ENCODE measurements at places on chromosomes 13 and 19.

GRCh38 chr13:109389892-109390345 lies 396.5 kb downstream of the IRS2 start:
- no peak for DNase-seq

- no peak for DNase-seq
Observed at GRCh38 chr13:106530171-106530851, 5.2 kb downstream of the EFNB2 start.

DNA sequence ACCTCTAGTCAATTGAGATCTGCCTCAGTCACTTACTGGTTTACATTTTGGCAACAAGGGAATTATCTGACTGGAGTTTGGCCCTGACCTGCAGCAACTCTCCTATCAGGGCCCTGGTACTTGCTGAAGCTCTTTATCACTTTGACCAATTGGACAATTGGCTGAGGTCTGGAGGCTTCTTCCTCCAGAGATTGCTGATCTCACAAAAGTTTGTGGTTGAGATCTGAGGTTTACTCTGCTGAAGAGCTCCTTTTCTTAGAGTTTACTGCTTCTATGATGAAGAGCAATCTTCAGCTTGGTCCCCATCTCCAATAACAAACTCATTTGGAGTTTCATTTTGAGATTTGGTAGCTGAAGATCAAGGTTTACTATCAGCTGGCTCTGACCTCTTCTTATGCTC lies 276.9 kb upstream of the SGCG start:
- no peak for DNase-seq

GRCh38 chr19:31597616-31598015 lies 248.4 kb upstream of the TSHZ3 start:
- DNase-seq = no peak

GRCh38 chr13:93771782-93772181 lies 545.2 kb downstream of the GPC6 start:
- no peak for DNase-seq

GRCh38 chr13:93226623-93227279 lies at the start of gene GPC6:
Gene GPC6 (plus strand): TSS chr13:93226807.
- no peak for DNase-seq

DNA sequence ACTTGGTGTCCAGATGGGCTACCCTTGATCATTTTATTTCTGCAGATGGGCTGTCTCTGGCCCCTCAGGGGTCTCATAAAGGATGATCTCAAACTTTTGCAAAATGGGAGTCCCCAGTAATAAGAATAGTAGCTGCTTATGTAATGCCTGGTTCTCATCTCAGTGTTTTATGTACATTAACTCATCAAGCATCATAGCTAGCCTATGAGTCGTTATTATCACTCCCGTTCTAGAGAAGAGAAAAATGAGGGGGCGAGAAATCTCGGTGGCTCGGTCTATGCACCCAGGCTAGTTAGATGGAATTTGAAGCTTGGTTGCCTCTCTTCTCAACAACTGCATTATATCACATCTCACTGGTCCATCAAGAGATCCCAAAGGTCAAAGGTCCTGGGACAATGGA lies 3.4 kb downstream of the CACNG6 start:
- no peak for DNase-seq

DNA sequence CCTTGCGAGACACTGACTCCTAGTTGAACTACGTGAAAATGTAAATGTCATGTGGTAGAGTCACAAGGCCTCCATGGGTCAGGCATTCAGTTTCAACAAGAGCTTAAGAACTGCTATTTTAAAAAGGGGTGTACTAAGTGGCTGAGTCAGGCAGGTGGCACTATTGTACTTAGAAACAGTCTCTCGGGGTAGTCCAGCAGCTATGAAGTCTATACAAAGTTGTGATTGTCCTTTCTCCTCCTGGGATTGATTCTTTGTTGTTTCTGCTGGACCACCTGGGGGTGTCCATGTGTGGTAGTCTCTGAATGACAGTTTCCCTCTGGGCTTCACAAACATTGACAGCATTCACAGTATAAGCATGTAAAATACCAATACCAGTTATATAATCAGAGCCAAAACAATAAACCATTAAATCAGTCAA lies 33.0 kb downstream of the UGGT2 start:
- DNase-seq = peak; percentile 50

DNA sequence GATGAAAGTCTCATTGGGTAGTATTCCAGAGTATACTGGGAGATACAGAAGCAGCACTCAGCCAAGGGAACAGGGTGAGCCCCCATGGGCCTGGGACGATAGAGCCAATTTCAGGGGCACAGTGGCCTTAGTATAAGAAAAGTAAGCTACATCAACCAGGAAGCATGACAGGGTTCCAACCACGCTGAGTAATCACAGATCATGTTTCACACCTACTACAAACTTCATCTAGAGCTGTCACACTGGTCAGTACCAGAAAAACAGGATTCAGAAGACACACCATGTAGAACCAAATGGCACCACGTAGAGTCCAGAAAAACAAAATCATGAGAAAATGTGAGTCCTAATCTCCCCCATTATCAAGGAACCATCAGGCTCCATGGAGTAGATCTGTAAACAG lies 1292.4 kb upstream of the MIR17HG start:
- peak; percentile 1 for DNase-seq

GRCh38 chr13:30802953-30803478 lies 67.7 kb downstream of the ALOX5AP start:
- peak; percentile 77 for DNase-seq

- DNase-seq = no peak
Observed at GRCh38 chr19:55083004-55083850, 7.6 kb downstream of the EPS8L1 start.

DNA sequence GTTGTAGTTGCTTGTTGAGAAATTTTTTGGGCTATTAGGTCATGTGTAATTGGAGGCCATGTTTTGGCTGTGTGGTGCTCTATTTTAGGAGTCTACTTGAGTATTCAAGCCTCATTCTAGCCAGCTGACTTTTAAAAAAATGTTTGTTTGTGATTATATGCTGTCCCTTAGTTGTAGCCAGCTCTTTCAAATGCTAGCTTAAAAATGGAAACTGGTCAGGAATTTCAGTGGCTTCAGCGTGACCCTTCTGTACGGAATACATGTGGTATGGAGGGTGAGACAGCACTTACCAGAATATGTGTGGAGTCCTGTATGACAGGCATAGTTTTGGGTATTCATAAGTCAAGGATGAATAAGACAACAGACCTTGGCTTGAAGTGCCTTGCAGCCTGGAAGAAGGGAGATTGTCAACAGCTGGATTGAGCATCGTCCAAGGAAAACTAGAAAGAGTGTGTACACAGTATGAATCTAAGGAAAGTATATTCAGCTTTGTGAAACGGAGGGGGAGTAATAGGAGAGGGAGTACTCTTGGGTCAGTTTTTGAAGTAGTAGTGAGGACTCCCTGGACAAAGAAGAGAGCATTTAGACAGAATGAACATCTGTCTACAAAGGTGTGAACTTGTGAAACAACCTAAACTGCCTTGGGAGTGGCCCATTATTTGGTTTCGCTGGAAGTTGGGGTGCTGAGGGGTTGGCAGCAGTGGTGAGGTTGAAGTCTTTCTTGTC lies 20.0 kb upstream of the WTIP start:
- DNase-seq = no peak

DNA sequence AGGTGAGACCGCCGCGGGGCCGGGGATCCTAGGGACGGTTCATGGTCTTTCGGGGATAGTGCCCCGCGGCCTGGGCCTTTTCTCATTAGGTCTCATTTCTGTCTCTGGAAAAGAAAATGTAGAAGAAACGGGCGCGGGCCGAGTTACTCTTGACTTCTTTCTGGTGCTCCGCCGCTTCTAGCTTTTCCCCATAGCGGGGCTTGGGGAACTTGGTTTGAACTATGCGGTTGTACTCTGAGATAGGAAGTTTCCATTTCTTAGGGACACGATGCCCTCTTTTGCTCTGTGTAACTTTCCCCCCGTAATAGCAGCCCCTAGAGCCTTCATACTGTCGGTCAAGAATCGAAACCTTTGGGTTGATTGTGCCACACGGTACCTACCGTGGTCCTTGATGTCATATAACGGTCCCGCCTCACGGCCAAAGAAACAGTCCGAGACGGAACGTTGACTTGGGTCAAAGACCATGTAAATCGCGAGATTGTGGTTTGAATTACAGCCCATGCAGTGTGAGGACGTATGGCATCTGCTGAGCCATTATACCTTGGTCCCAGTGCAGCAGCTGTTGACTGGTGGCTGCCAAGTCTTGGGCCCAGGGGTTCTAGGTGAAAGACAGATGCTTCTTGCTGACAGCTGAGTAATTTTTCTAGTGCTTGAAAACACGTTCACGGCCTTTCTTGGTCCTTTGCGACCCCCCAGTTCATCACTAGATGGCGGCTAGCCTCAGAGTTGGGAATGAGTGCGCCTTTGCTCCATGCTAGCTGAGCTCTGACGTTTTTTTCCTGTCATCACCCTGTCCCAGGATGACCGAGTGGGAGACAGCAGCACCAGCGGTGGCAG lies 487 bp downstream of the RPS5 start:
- DNase-seq = no peak

- DNase-seq = peak; percentile 91
Observed at GRCh38 chr19:11168568-11168967, 13.0 kb upstream of the SPC24 start.

- DNase-seq = no peak
Observed at GRCh38 chr13:22017226-22017625, 346.4 kb downstream of the FGF9 start.

DNA sequence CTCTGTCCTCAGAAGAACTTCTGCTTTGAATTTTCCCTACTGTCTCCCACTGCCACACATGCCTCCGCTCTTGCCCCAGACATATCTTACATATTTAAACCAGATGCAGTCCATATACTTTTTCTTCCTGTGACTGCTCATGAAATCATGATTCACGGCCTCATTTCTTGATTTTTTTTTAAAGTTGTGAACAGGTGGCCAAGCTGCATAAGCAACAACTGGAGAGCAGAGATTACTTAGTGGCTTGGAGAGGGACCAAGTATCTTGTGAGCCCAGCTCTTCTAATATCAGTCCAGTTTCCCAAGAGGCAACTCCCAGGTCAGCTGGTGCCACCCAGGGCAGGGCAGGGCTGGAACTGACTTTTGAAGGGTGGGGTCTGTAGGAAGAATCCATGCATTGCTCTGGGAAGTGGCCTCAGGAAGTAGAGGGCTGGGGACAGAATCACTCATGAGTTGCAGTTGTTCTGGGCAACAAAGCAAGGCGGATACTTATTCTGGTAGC lies 152.4 kb downstream of the LMO7 start:
- no peak for DNase-seq

- DNase-seq = no peak
Observed at GRCh38 chr19:15220833-15221232, 11.4 kb downstream of the EPHX3 start.

GRCh38 chr13:99663908-99664307 lies 162.6 kb downstream of the TM9SF2 start:
- no peak for DNase-seq

DNA sequence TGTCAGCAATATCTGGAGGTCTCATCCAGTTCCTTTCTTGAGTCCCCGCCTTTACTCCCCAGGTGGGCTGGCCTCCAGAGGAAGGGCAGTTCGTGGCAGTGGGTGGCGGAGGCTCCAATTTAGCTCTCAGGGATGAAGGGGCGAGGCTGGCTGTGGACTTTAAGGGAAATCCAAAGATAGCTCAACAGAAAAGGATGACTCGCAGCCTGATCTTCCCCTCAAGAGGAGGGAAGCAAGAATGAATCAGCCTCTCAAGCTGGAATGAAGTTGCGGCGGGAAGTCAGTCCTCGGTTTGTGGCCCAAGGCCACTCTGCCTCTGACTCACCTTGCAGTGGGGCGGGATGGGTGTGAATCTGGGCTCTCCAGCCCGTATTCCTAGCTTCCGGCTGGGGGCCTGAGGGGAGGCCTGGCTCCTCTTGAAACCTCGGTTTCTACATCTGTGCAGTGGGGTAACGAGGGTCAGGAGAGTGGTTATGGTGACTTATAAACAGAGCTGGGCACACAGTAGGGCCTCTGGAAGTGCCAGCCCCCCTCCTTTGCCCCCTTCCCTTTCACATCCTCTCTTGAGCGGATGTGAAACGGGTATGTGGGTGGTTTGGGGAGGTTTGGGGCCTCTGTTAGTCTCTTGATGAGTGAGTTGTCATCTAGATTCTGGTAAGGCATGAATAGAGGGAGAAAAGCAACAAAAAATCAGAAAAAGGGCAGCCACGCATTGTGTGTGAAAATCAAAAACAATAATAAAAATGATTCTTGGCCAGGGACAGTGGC lies 10.5 kb upstream of the SMG9 start:
- DNase-seq = peak; percentile 89

DNA sequence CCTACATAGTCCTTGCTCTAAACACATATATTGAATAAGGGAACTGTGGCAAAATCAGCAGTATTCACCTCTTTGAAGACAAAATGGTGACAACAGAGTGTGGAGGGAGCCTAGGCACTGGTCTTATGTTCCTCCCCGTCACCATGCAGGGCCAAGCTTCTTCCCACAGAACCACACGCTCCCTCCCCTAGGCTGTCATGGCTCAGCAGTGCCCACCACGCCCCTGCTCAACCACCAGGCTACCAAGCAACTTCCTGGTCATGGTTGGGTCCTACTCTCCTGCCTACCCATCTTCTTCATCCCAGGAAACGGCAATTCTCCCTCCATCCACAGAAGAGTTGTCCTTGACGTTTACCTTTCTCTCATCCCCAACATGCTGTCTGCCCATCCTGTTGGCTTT lies 126.1 kb downstream of the CRYL1 start:
- no peak for DNase-seq

Data from RWPE1 (cell line).